ENCODE measurements at places on chromosomes 3 and 15.
A peak's percentile ranks its signal among the peaks of the same experiment; 100 is the strongest.

DNA sequence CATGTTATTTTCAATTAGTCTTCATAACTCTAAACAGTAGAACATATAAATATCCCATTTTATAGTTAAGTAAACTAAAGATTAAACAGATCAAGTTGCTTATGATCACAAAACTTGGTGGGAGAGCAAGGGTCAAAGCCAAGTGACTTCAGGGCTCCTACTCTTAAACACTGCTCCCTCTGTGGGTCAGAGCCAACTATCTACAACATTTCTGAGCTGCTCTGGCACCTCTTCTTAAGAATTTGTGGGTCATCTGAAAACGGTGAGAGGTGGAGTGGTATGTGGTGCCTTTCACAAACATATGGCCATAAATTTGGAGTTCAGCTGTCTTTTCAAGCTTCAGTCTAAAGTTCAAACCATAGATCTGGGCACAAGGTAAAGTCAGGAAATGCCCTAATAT, 10.9 kb downstream of the ATG3 start:
- no peak for DNase-seq

DNA sequence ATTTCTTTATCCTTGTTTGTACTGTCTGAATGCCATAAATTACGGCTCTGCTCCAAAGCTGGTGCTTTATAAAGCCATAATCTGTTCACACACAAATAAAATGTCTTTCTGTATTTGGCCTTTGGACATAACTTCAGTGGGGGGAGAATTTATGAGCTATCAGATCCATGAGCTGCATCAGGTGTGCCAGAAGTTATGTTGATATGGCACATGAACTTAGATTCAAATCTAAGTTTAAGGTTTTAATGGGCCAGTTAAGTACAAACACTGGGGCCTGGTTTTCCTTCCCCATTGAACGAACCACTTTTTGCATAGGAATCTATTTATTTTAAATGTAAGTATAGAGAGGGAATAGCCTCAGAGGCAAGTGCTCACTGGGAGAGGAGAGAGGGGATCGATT, 239.9 kb downstream of the NFKBIZ start:
- DNase-seq: no peak

DNA sequence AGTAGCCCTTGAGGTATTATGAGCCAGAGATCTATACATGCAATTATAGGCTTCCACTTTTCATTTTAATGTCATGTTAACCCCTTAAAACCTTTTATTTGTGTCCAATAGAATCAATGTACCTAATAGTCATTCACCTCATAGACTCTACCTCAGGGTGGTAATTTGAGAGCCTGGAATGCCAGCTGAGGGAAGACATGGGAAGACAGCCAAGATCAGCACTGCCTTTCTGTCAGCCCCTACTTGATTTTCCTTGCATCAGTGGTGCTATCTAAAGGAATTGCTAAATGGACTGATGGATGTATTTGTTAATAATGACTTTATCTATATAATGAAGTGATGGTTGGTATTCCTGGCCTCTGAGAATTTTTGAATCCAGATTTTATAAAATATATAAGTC, 113.3 kb upstream of the GBE1 start:
- DNase-seq: no peak

DNA sequence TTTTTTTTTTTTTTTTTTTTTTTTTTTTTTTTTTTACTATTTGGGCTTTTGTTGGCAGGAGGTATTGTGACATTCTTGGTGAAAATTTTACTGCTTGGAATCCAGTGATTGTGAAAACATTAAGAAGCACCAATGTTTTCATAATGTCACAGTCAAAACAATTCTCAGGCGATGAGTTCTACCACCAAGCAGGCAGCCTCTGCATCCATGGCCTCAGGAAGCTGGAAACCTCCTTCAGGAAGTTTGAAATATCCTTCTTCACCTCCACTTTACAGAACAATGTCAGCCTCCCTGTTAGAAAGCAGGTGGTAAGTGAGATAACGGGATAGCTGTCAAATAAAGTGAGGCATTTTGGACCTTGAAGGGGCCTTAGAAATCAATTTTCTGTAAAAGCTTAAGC, 98.3 kb downstream of the MEX3B start:
- no peak for DNase-seq

- DNase-seq: no peak
These were observed 48.0 kb downstream of the UNC13C start for GRCh38 chr15:54026258-54026657.

DNA sequence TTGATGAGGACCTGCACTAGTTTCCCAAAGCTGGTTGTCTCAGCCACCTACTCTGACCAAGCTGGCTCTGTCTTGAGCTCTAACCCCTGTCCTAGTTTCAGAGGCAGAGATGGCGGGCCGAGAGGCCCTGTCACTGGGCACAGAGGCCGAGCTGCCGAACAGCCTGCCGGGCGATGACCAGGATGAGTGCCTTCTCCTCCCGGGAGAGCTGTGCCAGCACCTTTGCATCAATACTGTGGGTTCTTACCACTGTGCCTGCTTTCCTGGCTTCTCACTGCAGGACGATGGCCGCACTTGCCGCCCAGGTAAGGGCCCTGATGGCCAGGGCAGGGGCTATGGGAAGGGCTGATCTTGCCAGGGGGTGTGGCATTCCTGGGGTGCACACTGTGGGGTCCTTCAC, 69.1 kb downstream of the FBLN2 start:
- DNase-seq: no peak

DNA sequence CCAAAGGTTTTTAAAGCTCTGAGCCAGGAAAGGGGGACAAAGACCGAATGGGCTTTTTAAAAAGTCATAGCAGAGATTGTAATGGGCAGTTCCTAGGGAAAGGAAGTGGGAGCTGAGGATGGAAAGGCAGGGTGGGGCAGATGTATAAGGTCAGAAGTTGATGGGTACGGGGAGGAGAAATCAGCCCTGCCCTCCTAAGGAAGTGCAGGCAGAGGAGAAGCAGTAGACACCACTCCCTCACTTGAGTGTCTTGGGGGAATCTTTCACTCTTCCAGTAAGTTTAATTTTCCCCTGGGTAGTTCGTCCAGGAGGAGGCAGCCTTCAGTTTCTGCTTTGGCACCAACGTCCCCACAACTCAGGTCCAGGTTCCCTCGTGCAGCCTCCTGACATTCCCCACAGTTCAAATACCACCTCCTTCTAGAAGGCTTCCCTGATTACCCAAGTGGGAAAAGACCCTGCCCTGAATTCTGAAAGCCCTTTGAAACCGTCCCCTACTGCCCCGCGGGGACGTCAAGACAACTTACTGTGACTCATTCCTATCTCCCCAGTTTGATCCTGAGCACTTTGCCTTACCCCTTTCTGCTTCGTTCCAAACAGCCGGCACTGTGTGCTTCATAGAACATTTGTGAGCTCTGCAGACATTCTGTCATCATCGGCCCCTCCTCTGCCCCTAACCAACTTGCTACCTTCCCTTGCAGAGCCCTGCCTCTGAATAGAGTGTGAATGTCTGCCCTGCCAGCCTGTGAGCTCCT, 14.3 kb upstream of the SRP14 start:
- DNase-seq: no peak

DNA sequence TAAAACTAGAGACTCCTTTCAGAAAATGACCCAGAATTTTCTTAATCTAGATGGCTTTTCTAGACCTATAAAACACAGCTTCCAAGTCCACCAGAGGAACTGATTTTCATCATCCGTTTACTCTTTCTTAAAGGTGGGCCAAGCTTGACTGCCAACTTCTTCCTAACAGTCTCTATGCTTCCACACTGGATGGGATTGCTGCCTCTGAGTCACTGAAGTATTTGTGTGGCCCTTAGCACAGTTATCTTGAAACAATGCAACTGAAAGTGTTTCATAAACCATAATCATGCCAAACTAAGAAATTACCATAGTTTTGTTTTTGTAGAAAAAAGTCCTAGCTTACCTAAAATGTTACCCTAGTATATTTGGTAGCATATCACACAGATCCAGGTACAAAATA, 985.7 kb downstream of the TUSC7 start:
- DNase-seq: no peak

DNA sequence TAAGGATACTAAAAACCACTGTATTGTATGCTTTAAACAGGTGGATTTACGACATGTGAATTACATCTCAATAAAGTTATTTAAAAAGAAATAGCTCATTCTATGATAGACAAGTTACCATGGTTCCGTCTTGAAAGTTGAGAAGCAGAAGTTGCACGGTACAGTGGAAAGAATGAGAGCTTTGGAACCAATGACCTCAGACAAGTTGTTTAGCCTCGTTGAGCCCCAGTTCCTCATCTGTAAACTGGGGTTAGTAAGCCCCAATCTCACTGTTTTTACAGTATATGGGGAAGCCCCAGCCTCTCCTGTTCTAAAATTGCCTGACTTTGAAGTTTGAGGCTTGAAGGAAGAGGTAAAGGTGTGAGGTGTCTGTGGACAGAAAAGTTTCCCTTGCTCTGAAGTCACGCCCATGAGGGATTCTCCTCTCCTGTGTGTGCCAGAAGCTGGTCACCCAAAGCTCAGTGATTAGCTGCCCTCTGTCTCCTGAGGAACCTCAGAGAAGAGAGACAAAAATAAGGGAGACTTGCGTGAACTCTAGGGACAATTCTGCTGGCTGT, 10.0 kb downstream of the CRYGS start:
- DNase-seq: peak; percentile 92

DNA sequence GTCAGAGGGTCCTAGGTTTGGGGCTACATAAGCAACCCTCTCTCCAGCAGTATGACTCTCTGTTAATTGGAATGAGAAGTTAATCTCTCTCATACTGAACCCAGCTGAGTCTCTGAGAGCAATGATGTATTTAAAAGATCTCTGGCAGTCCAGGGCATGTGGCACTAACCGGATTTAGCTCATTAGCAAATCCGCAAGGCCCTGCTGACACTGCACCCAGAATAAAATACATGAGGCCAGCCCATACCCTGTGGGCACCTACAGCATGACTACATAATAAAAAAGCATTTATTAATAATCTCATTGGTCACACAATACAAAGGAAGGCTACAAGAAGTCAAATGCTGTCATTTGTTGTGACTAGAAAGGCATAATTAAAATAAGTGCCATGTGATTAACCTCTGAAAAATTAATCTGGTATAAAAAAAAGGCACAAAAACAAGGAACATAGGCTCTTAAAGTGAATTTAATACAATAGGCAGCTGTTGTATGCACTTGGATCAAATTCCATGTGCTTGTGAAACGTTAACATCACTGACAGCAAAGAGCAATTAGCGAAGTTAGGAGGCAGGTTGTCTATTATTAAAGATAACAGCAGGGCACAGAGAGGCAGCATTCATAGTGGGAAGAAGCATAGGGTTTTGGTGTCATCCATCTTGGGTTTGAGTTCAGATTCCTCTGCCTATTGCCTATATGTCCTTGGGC, 381.2 kb downstream of the WDR72 start:
- no peak for DNase-seq

- DNase-seq: no peak
These were observed 733.6 kb upstream of the GBE1 start for GRCh38 chr3:82494977-82495489.

DNA sequence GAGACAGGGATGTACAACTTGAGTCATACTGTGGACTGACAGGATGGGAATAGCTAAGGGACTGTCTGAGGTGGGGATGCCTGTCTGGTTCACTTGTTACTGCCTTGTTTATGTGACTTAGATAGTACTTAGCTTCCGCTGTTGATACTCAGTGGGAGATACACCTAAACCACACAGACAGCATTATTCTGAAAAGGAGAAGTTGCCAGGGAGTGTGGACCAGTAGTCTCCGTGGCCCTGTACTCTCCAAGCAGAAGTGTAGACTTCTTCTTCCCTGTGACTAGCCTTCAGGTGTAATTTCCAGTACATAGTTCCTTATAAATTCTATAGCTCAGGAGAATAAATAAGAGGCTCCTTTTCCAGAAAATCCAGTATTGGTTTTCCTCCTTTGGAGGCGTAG, 5.1 kb downstream of the HIGD2B start:
- no peak for DNase-seq

- no peak for DNase-seq
These were observed 17.1 kb downstream of the LDHAL6B start for GRCh38 chr15:59223736-59224135.

DNA sequence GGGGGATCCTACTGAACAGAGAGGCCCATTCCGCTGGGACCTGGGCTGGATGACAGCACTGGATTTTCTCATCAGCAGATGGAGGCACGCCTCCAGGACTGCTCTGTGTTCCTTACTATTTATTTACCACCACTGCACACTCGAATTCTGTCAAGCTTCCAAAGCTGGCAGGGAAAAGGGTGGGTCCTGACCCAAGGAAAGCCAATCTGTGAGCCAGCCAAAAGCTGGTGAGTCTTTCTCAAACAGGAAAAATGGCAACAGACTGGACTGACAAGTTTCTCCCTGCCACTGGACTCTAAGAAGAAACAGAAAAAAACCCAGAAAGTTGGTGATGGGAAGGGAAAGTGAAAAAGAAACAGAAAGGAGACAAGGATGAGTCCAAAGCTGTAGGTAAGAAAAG, 37.8 kb downstream of the CD47 start:
- no peak for DNase-seq

GRCh38 chr15:78457101-78457500, 19.1 kb downstream of the IREB2 start:
- no peak for DNase-seq

DNA sequence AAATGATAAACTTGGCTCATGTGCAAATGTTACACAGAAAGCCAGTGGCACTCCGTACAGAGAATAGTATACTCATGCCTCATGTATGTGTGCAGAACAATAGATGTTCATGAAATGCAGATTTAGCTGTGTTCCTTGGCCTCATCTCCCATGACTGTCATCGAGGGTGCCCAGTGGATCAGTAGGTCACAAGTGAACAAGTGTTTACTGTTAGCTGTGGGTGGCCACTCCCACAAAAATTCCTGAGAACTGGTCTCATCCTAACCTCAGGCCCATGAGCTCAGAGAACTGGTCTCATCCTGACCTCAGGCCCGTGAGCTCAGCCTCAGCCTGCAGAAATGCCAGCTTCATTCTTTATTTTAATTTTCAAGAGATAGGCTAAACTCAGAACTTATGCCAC, 124.1 kb downstream of the GADL1 start:
- DNase-seq: no peak

- DNase-seq: no peak
These were observed 57.8 kb upstream of the SEC13 start for GRCh38 chr3:10378742-10379141.

DNA sequence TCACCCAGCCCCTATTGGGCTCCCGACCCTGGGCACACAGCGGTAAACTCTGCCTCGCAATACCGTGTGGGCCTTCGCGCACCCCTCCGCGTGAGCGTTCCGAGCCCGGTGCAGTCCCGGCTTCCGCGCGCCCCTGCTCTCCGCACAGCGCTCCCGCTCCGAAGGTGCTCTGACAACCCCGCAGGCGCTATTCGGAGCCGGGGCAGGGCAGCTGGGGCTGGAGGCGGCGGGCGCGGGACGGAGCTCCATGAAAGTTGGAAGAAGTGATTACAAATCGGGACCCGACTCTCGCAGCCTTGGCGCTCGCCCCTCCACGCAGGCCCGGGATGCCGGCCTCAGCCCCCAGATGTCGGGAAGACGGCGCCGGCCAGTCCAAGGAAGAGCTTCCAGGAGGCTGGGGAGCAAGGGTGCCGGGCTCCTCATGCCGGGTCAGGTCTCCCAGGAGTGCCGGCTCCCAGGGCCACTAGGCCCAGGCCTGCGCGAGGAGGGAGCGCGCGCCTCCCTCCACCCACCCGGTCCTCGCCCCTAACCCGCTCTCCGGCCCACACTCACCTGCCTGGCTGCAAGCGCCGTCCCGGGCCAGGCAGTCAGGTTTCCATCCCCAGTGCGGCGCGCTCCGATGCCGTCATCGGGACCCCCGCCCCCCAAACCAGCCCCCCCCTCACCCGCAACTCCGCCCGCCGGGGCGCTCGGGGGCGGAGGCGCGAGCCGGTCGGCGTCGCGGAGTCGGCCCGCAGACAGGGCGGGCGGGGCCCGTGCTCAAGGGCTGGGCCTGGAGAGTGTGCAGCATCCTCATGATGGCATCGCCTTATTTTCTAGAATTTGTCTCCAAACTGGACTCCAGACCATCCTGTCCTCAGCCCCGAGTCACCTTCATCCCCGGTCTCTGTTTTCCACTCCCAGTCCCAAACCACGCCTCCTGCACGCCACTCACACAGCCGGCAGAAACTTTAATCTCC, at the start of gene KIF7:
Gene KIF7 (minus strand): TSS at position 621 of the 959 bp plus-strand sequence. CDS start 2,537 bp downstream, outside the sequence.
- DNase-seq: no peak
